ENCODE measurements at places on chromosomes 3 and 15. TPM values are rescaled to one million over a fixed set of nuclear protein-coding genes. Genes with fewer than 3 reads are reported as not detected.
A peak's percentile ranks its signal among the peaks of the same experiment; 100 is the strongest.

Gene KCNH8
- 0.14 TPM for total RNA-seq

Gene RETNLB
- total RNA-seq: not detected

Gene HIGD2B
- total RNA-seq: not detected

Gene IL17RC
- 33.7 TPM for total RNA-seq

Gene TMIE
- total RNA-seq: 0.89 TPM

Gene ZNF710
- total RNA-seq: 5.4 TPM

Gene SLC28A2
- total RNA-seq: not detected

Gene SCAMP5
- 1.9 TPM for total RNA-seq

DNA sequence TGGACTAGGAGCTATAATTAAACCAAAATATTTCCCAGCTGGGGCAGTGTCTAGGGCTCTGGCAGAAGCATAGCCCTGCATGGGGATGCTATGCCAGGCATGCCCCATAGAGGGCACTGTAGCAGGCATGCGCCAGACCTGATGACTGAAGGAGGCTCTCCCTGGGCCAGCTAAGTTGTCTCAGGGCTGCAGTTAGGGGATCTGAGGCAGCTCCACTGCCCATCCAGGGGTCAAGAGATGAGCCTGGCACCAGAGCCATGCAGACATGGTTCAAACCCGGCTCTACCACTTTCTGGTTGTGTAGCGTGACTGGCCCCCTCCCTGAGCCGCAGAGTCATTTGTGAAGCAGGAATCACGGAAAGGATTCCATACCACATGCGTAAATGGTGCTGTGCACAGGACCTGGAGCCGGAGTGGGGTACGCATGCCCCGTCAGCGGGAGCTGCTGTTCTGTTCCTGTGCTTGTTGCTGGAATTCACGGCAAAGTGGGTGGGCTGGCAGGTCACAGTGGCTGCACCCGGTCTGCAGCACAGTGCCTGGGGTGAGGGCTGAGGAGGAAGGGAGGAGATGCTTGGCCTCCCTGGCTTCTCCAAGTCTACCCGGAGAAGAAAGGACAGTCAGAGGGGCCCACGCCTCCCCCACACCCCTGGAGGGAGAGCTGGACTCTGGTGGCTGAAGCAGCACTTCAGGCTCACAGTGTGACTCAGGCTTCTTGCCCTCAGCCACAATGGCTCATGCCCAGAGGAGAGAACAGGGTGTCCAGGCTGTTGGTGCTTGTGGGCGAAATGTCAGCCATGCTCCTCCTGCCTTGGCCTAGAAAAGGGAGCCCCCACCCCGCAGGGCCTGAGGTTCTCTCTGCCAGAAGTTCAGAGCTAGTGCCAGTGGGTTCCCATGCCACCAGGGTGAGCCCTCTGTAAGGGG lies 43.1 kb downstream of the DNASE1L3 start:
- DNase-seq: peak; percentile 79

DNA sequence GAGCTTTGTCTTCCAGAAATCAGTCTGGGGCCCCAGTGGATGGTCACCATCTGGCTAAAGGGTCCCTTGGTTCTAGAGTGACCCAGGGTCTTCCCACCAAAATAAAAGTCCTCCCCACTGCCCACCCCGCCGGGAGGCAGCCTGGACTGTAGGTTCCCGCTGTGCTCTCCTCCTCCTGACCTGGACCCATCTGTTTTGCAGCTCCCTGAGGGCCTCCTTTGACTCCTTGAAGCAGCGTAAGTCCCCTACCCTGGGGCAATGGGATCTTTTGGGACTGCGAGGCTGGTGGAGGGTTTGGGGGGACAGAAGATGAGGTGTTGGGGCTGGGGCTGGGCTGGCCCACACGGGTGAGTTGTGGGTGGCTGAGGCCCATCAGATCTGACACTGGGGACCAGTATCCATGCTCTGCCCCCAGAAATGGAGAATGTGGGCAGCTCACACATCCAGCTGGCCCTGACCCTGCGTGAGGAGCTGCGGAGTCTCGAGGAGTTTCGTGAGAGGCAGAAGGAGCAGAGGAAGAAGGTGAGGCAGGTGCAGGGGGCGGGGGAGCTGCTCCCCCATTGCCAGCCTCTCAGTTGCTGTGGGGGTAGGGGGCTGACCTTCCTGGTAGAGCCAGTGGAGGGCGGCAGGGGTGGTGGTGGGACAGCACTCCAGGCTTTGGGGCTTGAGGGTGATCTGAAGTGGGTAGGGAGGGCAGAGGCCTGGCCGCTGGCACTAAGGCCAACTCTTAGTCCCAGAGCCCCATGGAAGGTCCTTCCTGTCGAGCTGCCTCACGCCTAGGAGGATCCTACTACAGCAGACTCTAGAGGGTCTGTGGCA lies 30.4 kb downstream of the PSTPIP1 start:
- peak; percentile 42 for DNase-seq

DNA sequence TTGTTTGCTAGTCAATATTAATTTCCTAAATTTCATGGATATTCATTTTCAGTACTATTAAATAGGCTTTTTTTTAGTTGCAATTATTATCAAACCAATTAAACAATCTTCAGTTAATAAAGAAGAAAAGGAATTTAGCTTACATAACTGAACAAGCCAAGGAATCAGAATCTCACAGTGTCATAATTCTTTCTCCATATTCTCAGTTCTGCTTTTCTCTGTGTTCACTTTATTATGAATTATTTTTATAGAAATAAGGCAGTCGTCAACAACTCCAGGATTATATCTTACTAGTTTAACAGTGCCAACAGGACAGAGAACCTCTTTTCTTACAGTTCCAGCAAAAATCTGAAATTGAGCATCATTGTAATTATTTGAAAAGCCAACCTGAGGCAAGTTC lies 221.7 kb downstream of the CGGBP1 start:
- no peak for DNase-seq

DNA sequence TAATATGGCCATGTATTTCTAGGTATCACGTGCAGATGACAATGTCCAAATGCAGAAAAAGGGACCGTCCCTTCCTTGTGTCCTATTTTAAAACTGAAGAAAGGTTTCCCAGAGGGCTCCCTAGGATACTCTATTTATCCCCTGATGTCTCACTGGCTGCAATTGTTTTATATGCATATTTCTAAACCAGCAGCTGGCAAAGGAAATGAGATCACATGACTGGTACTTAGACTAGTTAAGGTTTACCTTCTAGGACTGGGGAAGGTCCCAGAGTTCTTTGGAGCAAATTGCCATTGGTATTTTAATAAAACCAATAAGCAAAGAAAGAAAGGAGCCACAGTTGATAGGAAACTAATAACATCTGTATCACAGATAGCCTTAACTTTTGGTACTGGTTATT lies 29.5 kb downstream of the GTF2E1 start:
- DNase-seq: no peak

GRCh38 chr3:44099566-44100297 lies 142.0 kb upstream of the TOPAZ1 start:
- DNase-seq: no peak

GRCh38 chr15:100710222-100710621 lies 107.8 kb downstream of the ASB7 start:
- no peak for DNase-seq

GRCh38 chr3:37713818-37714204 lies 147.9 kb upstream of the CTDSPL start:
- DNase-seq: no peak

- no peak for DNase-seq
These were observed 2.7 kb upstream of the DMXL2 start for GRCh38 chr15:51625236-51625635.

- DNase-seq: no peak
These were observed 91.9 kb upstream of the PRR23C start for GRCh38 chr3:139136469-139137202.

DNA sequence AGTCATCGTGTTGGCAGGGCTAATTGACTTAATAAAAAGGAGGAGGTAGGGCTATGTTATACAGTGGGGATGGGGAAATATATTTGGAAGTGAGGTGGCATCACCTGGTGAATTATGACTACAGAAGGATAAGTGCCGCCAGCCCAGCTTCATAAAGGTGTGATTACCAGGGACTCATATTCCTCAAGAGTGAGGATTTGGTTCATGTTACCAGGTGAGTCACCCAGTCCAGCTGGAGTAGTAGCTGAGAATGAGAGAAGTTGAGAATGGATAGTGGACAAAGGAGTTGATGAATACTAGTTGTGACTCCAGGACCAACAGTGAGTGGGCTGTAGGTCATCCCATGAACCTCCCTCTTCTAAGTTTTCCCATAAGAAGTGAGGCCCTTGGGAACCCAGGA lies 143.0 kb upstream of the GALNT15 start:
- DNase-seq: no peak

GRCh38 chr3:129594409-129594808 lies 12.1 kb downstream of the PLXND1 start:
- no peak for DNase-seq

- DNase-seq: peak; percentile 91
These were observed 103.9 kb downstream of the TMEM266 start for GRCh38 chr15:76163457-76164295.

DNA sequence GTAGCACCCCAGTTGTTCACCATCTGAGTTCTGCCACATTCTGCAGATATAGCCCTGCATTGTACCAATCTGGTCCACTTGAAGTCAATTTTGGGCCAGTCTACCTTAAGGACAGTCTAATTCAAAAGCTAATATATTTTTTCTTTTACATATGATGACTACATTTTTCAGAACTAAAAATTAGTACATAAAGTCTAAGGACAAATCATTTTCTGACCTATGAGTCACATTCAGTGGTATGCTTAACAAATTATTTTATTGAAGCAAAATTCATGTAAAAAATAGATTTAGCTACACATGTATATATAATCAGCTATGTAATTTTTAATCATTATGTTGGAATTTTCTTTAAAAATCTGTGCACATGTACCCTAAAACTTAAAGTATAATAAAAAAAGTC lies 52.1 kb upstream of the IL12A start:
- no peak for DNase-seq

- no peak for DNase-seq
These were observed 20.2 kb upstream of the PARP14 start for GRCh38 chr3:122660297-122660974.

GRCh38 chr15:82805994-82806406 lies at the start of gene FSD2:
Gene FSD2 (minus strand): TSS chr15:82806069. CDS start chr15:82787390, 18,679 bp downstream.
- DNase-seq: no peak

DNA sequence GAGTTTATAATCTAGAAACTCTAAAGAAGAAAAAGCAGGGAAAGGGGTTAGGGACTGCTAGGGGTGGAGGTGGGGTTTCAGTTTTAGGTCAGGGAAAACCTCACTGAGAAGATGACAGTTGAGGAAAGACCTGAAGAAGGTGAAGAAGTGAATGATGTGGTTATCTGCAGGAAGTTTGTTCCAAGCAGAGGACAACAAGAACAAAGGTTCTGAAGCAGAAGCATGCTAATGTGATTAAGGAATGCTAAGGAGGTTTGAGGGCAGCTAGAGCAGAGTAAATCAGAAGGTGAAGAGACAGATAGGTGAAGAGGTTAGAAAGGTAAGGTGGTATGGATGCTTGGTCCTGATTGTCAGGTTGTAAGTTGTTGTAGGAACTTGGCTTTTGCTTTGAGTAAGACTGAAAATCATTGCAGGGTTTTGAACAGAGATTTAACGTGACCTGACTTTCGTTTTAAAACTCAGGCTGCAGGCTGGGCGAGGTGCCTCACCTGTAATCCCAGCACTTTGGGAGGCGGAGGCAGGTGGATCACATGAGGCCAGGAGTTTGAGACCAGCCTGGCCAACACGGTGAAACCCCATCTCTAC lies 8.6 kb downstream of the OXSR1 start:
- DNase-seq: peak; percentile 5

DNA sequence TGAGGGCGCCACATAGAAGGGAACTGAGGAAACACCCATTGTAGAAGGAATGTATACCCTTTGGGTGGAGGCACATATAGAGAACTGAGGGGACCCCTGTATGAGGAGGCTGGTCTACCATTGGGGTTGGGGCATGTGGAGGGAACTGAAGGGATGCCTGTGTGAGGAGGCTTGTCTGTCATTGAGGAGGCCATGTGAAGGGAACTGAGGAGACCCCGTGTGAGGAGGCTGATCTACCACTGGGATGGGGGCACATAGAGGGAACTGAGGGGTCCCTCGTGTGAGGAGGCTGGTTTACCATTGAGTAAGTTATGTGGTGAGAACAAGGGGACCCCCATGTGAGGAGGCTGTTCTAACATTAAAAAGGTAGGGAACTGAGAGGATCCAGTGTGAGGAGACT lies 156.1 kb downstream of the FBLN2 start:
- DNase-seq: no peak

GRCh38 chr3:17980863-17981262 lies 238.4 kb upstream of the TBC1D5 start:
- DNase-seq: no peak

- no peak for DNase-seq
These were observed 18.5 kb downstream of the FSTL1 start for GRCh38 chr3:120432150-120432860.

DNA sequence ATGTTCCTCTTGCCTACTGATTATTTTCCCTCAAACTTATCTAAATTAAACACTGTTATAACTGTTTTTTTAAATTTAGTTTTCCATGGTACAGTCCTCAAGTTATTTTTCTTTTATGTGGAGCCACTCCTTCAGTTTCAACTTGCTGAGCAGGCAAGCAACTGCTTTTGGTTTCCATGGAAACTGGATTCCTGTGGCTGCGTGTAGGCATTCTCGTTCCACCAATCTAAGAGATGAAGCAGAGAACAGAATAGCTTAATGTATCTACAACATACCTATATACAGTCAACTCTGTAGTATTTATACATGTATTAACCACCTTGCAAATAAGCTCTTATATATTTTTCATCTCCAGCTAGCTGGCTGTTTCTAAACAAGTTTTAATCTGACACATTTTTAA lies 25.8 kb upstream of the ANXA2 start:
- DNase-seq: no peak

DNA sequence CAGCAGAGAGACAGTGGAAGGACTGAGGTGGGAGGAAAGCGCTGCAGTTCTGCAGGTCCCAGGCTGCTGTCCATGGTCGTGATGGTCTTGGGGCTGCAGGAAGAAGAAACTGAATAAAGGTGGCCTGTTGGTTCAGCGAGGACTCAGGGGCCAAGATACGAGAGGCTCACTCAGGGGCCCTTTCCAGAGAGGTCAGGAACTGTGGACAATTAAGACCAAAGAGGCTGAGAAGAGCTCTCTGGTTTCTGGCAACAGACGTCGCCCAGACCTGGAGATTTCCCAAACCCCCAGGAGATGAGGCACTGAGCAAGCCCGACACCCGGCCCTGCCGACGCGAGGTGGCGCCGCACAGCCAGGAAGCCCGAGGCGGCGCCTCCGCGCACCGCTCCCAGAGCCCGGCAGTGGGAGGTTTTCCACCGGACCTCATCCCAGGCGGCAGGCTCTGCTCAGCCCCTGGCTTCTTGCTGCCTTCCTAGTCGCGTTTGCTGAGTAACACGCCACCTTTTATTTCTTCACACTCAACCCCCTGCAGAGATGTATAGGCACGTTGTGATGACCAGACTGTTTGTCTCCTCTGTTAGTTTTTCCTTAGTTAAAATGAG lies 56.4 kb upstream of the ARRDC4 start:
- DNase-seq: peak; percentile 88

DNA sequence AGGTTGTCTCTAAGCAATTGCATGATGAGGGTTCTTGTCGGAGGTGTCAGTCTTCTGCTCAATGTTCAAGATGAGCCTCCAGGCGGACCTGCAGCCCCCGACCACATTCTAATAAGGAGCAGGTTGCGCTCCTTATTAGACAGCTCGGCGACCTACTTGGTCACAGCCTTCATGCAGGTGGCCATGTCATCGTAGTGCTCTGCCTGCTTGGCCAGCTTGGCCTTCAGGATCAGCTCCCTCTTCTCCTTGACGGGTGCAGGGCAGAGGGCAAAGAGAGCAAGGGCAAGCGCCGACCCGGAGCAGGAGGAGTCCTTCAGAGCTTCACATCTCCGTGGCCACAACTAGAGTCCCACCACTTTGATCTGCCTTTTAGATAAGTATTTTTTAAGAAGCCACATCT lies 113.5 kb downstream of the RASA2 start:
- no peak for DNase-seq

Measured in Right ventricle myocardium inferior (tissue), 1 donor.